ENCODE measurements at places on chromosomes 11 and 22.

DNA sequence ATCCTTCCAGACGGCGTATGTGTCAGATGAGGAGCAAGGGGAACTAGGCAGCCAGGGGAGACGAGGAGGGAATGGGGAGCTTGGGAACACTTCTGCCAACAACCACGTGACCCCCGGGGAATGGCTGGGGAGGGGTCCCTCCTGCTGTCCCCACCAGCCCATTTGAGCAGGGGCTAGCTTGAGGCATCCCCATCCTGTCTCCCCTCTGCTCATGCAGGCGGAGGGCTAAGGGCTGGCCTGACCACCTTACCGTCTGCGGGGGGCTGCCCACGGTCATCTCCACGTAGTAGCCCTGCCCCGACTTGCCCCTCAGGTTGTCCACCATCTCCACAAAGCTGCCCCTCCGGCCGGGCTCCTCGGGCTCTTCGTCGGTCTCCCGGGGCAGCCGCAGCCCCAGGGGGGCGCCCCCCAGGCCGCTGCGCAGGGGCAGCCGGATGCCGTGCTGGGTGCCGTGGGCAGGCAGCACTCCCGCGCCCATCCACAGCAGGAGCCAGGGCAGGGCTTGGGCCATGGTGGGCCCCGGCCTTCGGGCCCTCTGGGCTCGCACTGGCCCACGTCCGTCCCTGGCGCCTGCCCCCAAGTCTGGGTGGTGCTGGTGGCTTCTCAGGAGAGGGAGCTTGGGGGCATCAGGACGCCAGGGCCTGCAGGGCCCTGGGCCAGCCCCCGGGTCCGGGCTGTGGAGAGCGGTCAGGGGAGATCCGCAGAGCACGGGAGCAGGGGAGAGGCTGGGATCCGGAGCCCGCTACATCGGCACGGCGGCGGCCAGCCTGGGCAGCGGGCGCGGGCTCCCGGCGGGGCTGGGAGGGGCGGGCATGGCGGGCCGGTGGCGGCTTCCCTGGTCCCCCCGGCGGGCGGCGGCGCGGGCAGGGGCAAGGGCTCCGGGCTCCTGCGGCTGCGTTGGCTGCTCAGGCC lies 515 bp downstream of the BACE1 start:
- DNase-seq: no peak

GRCh38 chr22:37163575-37164504 lies 14.1 kb upstream of the IL2RB start:
- peak; percentile 74 for DNase-seq

- no peak for DNase-seq
Observed at GRCh38 chr11:114061681-114062049, 2.2 kb downstream of the ZBTB16 start.

DNA sequence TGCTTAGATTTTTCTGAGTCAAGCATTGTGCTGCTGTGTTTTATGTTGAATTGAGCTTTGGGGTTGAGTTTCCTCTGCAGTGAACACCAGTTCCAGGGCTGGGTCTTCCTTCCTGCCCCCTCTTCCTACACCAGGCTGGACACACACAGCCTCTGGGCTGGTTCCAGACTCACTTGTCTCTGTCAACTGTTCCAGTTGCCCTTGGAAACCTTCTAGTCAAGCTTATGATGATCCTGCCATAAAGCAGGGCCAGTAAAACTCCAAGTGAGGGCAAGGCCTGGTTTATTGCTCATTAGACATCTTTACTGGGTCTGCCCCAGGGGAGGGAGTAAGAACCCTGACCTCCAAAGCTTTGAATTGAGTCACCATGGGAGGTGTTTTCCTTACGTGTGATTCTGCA lies 61.1 kb downstream of the KIAA1671 start:
- no peak for DNase-seq

GRCh38 chr11:127226380-127226779 lies 225.8 kb upstream of the KIRREL3 start:
- no peak for DNase-seq

GRCh38 chr11:74826901-74827300 lies 78.3 kb downstream of the RNF169 start:
- no peak for DNase-seq

GRCh38 chr22:49486225-49486624 lies 341.4 kb downstream of the BRD1 start:
- no peak for DNase-seq

DNA sequence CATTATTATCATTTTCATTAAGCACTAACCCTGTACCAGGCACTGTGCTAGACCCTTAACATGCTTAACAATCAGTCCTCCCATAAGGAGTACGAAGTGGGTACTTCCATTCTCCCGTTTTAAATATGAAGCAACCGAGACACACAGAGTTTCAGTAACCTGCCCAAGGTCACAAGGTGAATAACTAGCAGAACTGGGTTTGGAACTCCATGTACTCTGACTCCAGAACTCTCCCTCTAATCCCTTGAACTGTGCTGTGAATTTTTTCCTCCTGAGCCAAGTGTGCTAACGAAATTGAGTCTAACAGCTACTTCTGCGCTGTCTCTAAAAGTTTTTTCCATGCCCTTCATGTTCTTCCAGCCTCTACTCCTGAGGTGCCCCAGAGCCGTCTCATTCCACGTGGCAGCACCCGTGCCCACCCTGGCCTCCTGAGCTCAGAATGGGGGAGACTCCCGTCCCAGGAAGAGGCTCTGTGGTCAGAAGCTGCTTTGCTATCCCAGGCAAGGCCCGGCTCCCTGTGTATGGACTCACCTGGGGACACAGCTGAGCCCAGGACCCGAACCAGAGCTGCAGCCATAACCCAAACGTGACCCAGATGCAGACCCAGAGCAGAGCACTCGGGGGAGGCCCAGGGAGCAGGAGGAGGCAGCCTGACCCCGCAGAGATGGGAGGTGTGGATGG lies 8.6 kb upstream of the TRIM29 start:
- DNase-seq: no peak

- no peak for DNase-seq
Observed at GRCh38 chr11:10666556-10667520, 26.7 kb downstream of the IRAG1 start.

DNA sequence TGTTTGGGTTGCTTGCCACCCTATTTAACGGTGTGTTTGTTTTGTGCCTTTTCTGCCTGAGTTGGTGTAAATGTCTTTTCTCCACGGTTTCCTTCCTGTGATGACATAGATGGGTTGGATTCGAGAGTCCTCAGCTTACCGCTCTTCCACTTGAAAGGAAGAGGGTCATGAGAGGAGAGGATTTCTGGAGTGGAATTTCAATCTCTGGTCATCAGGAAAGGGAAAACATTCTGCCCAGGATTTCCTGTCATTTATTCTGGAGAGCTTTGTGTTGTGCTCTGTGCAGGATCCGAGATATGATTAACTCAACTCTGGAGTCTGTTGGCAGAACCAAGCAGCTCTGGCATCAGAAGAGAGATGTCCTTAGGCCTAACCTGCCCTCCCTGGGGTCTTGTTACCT lies 605.2 kb downstream of the NTM start:
- no peak for DNase-seq

DNA sequence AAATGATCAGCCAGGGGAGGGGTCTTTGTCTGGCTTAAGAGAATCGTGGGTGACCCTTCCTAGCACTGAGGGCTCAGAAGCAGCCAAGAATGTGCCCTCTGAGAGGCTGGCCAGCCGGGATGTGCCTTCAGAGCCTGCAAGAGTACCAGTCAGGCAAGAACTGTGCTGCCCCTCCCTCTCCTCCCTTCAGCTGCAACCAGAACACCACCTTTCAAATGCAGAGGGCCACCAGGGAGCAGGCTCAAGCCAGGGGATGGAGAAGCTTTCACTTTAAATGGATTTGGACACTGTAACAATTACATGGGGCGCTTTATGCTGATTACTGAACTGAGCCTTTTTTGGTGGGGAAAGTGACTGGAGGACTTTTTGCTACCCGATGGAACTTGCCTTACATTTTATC lies 44.9 kb upstream of the TENM4 start:
- no peak for DNase-seq

GRCh38 chr11:55847453-55847852 lies 8.9 kb downstream of the OR5D16 start:
- DNase-seq: no peak

DNA sequence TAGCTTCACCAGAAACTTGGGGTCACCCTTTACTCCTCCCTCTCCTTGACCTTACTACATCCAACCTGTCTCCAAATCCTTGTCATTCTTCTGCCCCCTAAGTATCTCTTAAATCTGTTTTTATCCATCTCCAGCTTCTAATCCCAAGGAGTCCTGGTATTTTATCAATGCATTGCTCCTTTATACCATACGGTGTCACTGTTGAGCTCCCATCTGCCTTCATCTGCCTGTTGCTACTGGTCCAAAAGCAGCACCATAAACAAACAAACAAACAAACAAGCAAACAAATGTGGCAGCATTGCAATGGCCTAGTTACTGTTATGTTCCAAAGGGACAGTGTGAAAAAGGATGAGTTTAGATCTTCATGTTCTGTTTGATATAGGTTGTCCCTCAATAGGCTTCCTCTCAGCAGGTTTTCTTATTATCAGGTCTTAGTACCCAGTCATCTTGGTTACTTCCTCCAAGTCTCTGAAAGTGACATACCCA lies 34.2 kb downstream of the DNHD1 start:
- peak; percentile 21 for DNase-seq

DNA sequence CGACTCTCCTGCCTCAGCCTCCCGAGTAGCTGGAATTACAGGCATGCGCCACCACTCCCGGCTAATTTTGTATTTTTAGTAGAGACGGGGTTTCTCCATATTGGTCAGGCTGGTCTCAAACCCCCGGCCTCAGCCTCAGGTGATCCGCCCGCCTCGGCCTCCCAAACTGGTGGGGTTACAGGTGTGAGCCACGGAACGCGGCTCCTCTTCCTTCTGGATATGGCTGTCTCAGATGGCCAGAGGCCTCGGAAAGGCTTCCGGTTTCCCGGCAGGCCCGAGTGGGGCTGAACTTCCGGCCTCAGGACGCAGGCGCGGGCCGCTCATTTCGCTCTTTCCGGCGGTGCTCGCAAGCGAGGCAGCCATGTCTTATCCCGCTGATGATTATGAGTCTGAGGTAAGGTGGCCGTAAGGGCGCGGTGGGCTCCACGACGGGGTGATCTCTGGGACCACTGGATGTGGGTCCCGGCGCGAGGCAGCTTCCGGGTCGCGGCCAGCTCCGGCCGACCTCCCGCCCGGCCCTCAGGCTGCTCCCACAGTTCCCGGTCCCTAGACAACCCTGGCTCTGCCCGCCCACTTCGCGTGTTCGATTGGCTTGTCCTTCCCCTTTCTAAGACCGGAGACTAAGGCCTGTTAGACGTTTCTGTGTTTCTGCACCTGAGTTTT lies at the start of gene EIF3L:
TSS of gene EIF3L (plus strand) at position 331 of the 663 bp plus-strand sequence. CDS start at position 362, 31 bp downstream.
- DNase-seq: peak; percentile 84

DNA sequence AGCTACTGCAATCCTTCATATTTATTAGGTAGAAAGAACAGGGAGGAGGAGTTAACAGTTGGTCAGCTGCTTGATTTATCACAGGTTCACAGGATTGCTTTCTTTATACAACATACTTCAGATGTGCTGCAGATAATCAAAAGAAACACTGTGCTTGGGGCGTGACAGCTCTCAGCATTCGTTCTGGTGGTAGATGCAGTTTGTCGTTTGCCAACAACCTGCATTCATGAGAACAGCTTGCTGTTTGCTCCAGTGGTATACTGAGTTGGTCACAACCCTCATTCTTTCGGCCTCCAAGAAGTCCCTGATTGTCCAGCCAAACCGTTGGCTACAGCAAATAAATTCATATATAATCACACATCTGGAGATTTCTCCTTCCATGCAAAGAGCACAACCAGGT lies 120.5 kb downstream of the ZNF280B start:
- DNase-seq: no peak

DNA sequence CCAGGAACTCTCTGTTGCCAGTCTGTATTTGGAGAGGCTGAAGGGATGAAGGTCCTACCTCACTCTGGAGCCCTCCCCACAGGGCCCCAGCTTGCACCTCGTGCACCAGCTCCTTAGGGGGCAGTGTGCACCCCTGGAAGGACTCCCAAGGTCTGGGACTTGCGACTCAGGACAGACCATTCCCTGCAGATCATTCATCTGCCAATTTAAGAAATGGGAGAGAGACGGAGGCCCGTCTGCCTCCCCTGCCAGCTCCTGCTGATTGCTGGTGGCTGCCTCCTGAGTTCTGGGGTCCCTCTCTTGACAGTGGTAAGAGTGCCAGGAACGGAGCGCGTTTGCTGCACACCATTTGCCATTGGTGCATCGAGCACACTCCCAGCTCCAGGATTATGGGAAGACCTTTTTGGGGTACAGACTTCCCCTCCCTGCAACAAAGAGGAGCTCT lies 27.4 kb upstream of the MALAT1 start:
- DNase-seq: no peak

- no peak for DNase-seq
Observed at GRCh38 chr11:133726542-133726941, 118.8 kb downstream of the SPATA19 start.

GRCh38 chr22:35995772-35996171 lies 32.9 kb downstream of the RBFOX2 start:
- DNase-seq: no peak

GRCh38 chr11:19985111-19985510 lies 175.2 kb downstream of the DBX1 start:
- no peak for DNase-seq

DNA sequence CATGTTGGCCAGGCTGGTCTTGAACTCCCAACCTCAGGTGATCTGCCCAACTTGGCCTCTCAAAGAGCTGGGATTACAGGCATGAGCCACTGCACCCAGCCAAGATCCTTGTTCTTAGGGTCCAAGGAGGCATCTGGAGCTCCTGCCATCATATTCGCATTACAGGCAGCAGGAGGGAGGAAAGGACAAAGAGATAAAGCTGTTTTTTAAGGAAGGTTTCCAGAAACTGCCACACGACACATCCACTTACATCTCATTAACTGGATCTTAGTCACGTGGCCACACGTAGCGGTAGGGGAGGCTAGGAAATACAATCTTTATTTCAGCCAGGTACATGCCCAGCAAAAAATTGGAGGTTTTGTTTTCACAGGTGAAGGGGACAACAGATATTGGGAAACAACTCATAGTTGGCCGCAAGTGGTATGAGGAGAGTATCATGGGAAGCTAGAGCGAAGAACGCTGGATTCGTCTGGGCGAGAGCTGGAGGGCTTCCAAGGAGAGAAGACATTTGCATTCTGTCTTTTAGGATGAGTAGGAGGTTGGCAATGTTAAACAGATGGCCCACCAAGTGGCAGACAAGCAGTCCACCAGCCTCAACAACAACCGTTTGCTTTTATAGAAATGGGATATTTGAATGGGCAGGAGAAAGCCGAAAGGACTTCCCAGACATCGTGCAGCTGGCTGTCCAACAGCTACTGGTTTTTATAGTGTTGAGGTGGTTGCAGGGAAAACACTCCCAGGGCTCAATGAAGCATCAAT lies 39.2 kb upstream of the DMC1 start:
- DNase-seq: no peak

DNA sequence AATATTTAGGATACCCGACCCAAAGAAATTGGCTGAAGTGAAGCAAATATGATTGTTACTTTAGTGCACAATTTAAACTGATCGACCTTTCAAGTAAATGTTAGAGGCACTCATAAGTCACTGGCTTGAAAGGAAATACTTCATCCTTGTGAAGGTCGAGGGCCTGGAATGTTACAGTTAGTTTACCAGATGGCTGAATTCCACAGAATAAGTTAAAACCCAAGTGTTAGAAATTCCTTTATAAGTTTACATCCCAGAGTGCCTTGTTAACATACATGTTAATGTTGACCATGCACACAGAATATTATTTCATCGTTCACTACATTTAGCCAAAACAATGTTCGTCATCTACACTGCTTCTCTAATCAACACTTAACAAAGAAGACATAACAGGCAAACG lies 235.5 kb upstream of the ANO3 start:
- DNase-seq: no peak

- no peak for DNase-seq
Observed at GRCh38 chr11:116615211-116615865, 157.4 kb downstream of the BUD13 start.

Measured in CD8-positive, alpha-beta memory T cell (primary cell).